ENCODE measurements at places on chromosomes 1 and 21.

DNA sequence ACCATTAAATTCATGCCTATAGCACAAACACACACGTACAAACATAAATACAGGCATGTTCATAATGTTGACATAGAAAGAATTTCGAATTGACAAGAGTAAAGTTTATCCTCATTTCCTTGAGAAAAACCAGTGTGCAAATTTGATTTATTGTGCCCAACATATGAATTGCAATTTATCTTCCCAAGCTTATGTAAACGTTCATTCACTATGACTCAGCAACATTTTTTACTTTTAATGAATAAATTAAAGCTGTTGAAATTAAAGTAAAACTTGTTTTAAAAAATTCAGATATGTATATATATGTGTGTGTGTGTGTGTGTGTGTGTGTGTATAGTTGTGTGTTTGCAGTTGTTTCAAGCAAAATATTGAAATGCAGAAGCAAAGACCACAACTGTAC, 1067.9 kb downstream of the BRINP3 start:
- no peak for DNase-seq

DNA sequence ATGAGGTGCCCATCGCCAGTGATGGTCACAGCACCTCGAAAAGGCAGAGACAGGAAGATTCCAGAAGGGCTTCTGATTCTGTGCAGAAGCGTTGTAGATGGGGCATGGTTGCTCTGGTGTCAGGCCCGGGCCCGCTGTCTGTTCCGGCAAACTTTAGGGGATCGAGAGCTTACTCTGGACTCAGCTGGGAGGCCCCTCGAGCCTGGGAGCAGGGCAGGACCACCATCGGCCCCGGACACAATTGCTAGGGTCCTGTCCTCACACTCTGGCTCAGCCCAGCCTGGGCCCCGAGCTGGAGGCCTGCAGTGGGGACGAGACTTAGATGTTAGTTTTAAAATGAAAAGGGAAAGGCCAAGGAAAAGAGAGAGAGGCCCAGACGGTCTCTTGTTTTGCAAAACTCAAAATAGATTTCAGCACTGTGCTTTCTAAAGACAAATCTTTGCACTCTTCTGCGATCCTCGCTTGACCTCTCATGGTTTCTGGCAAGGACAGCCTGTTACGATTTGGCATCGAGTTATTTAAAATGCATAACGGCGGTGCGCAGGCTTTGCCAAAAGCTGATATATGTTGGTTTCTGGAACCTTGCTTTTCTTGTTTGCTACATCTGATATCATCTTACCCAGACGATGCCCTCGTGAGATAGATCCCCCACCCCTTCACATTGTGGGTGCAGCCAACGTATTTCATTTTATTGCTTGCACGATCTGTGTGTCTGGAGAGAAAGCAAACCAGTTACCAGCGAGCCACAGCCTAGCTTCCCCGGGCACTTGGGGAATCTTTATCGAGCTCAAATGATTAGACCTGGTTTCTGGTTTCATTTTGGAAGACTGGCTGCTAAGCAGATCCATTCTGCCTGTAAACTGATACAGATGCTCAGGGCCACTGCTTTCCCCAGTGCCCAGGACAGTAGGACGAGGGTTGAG, 58.0 kb downstream of the PRDM16 start:
- peak; percentile 9 for DNase-seq

- DNase-seq = peak; percentile 97
Measured at GRCh38 chr1:186212568-186213224, 162.4 kb downstream of the TPR start.

GRCh38 chr1:211088156-211088555, 45.8 kb downstream of the KCNH1 start:
- no peak for DNase-seq

DNA sequence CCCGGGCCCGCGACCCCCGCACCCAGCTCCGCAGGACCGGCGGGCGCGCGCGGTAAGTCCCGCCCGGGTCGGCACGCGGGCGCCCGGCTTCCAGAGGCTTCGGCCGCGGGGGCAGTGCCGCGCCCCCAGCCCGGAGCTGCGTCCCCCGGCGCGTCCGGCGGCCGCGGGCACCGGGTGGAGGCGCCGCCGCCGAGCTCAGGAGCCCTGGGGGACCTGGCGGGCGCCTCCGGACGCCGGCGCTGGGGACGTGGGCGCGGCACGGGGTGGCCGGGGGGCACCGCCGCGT, 227 bp downstream of the NBL1 start:
- DNase-seq = no peak

- no peak for DNase-seq
Measured at GRCh38 chr1:37002898-37003297, 31.4 kb downstream of the GRIK3 start.

DNA sequence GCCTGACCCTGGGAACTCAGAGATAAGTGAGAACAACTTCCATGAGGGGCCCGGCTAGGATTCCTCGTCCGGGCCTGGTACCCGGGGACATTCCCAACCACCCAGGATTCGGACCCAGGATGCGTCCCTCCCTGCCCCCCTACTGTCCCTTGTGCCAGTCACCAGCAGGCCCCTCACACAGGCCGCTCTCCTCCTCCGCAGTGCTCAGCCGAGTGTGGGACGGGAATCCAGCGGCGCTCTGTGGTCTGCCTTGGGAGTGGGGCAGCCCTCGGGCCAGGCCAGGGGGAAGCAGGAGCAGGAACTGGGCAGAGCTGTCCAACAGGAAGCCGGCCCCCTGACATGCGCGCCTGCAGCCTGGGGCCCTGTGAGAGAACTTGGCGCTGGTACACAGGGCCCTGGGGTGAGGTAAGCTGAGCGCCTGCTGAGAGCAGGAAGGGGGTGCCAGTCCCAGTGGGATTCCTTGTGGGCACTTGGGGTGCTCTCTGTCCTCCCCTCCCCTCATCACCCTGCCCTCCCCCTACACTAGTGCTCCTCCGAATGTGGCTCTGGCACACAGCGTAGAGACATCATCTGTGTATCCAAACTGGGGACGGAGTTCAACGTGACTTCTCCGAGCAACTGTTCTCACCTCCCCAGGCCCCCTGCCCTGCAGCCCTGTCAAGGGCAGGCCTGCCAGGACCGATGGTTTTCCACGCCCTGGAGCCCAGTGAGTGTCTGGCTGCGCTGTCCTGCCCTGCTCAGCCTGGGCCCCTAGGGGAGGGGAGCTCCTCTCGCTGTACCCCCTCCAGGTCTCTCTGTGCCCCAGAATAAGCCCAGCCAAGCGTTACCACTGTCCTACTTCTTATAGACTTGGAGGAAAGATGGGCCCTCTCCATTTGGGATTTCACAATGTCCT, 9.8 kb downstream of the ADAMTSL4 start:
- peak; percentile 55 for DNase-seq

GRCh38 chr1:112530832-112531231, 22.1 kb downstream of the WNT2B start:
- no peak for DNase-seq

DNA sequence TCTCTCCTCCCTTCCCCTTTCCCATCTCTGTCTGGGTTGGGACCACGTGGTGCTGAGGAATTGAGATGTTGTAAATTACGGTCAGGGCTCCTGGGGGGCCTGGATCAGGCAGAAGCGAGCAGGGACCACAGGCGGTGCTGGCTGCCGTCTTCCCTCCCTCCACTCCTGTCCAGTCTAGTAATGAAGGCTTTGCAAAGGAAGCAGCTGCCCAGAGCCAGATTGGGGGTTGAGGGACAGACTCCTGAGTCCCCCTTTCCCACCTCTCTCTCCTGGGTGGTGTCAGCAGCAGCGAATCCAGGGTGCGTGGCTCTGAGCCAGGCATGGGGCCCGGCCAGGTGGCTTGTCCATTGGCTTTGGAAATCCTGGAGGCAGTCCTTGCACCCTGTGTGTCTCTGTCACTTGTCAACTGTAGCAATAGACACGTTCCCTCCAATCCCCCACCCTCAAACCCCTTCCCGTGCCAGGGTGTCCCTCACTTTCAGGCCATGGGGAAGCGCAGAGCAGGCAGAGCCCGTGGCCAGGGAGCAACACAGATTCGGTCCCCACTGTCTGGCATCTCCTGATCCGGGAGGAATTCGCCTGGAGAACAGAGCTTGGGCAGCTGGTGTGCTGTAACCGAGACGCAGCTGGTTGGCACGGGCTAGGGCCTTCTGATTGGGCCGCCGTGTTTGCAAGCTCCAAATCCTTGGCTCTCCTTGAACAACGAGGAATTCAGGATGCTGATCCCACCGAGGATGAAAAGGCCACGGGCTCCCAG, 64.8 kb upstream of the WNT4 start:
- no peak for DNase-seq

DNA sequence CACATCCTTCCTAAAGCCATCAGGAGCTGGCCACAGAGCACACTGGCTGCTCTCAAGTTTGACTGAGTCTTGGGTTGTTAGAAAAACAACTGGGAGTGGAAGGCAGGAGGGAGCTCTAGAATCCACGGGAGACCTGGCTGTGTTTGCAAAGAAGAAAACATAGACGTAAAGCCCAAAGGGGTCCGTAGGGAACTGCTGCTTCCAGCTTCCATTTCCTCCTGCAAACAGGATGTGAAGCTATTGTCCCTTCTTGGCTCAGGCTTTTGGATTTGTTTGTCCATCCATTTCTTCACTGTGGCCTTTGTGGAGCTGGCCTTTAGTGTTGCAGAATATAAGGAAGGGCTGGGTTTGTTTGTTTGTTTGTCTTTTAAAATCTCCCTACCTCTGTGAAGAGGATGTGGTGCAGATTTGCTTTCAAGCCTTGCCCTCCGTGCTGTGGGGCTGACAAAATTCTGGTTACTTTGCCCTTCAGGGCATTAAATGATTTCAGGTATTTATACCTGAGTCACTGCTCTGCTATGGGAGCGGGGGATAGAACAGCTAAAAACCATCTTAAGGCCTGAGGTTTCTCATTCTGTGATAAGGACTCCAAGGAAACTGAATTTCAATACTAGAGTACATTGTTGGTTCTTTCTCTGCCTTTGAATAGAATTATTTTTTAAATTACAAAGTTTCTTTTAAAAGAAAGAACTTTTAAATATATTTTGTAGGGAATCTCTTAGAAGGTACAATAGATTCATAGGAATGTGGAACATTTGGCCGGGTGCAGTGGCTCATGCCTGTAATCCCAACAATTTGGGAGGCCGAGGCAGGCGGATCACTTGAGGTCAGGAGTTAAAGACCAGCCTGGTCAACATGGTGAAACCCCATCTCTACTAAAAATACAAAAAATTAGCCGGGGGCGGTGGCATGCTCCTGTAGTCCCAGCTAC, 74.3 kb downstream of the MPZL1 start:
- DNase-seq = peak; percentile 83

GRCh38 chr1:203479646-203480045, 4.0 kb downstream of the PRELP start:
- no peak for DNase-seq

DNA sequence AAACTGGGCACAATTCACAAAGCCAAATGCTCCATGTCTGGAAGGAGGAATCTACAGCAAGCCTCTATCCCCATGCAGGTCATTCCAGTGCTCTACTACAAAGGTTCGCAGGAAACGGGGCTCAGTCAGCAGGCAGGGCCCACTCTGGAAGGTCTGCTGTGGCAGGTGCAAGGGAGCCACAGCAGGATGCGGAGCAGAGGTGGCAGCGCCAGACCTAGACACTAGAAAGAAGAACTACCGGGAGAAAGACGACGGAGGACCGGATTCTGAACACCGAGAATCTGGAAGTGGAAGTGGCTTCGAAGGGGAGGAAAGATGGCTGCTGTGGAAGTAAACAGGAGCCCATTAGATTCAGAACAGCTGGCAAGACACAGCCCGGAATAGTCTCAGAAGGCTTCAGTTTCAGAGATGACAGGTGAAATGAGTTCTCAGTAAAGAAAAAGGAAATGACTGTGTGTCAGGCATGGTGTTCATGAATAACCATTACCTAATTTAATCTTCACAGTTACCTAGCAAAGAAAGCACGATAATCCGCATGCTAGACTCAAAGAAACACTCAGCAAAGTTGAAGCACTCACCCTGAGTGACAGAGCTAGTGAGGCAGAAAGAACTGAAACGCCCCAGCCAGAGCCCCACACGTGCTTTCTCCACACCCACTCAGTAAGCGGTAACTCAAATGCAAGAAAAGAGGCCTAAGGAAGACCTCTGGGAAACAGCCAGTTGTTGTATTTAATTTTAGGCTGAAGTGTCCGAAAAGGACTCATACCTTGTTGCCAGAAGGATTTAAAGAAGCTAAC, 21.4 kb downstream of the SETD4 start:
- no peak for DNase-seq

DNA sequence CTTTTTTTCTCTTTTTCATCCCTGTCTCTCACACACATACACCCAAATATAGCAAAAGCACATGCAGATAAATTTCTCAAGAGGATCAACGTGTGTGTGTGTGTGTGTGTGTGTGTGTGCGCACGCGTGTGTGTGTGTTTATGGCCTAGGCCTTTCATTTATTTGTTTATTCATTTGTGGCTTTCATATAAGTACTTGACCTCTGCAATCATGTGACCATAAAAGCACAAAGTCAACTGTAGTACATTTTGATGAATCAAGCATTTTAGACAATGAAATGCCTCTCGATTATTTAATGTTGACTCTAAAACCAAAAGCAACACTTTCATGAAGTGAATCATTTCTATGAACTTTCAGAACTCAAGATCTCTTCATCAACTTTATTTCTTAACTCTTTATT, 194.1 kb upstream of the ADGRL2 start:
- DNase-seq = no peak

DNA sequence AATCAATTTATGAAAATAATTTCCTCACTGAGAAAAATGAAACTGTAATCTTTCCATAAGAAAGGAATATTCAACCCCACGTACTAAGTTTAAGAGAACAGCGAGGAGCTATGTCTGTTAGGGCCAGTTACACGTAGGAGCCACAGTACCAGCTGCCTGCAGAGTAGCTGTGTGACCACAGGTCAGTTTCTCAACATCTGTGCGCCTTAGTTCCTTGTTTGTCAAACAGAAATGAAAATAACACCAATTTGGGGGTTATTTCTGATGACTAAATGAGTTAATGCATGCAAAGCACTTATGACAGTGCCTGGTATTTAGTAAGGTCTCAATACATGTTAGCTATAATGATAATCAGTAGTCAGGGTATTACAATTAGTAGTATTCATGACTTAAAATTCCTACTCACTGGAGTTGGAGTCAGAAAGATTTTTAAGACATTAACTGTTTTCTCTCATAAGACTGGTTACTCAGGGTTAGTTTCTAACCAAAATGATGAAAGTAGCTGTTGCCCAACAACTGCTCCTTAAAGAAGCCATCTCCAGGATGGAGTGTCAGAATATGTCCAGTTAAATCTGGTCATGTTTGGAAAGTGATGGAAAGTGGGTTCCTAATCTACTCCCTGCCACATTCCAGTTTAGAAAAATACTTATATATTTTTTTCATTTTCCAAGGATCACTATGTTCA, 85.8 kb upstream of the ZNF648 start:
- no peak for DNase-seq

- DNase-seq = no peak
Measured at GRCh38 chr1:228863776-228864175, 128.5 kb downstream of the RHOU start.

GRCh38 chr1:44999232-44999631, 11.9 kb downstream of the HECTD3 start:
- DNase-seq = no peak

DNA sequence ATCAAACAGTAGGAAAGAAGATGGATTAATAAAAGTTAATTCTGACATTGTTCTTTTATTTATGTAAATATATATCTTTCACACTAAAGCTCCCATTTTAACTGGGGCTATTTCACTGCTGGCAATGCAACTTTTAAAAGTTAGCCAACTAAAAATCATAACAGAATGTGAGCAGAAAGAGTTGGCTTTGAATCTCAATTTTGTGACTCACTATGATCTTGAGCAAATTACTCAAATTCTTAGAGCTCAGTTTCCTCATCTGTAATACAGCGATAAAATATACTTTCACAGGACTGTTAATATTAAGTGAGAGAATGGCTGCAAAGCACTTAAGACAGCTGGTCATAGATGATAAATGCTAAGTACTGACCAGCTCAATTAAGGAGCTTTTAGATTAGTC, 10.8 kb downstream of the EFCAB14 start:
- DNase-seq = no peak

Measured in cardiac fibroblast (primary cell).